ENCODE measurements at places on chromosomes 5 and 9.

DNA sequence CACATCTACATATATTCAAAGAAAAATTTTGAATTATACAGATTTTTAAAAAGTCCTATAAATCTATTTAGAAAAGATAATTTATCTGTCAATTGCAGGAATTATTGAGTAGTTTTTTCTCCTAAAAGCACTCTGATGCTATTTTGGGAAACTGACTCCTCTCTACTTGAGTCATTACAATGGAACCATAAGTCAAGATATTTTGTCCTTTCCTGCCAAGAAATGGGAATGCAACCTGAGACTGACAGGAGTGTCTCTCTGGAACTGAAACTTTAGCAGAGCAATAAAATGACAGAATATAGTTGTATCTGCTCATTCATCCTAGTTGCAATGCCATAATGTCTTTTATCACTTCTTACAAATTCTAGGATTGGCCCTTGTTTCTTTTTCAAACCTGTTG is 48.6 kb downstream of the CARTPT start:
- H3K4me3 ChIP-seq, result no peak overlapping the region

- no peak overlapping the region for H3K4me3 ChIP-seq
- DNase-seq, result no peak
- peaks cover 7% of the 10 kb centered on the region for H3K27me3 ChIP-seq
- no peak overlapping the region for H3K27ac ChIP-seq
- no peaks in the 10 kb centered on the region for H3K36me3 ChIP-seq
These were observed 106.7 kb upstream of the CPEB4 start for GRCh38 chr5:173781432-173781815.

DNA sequence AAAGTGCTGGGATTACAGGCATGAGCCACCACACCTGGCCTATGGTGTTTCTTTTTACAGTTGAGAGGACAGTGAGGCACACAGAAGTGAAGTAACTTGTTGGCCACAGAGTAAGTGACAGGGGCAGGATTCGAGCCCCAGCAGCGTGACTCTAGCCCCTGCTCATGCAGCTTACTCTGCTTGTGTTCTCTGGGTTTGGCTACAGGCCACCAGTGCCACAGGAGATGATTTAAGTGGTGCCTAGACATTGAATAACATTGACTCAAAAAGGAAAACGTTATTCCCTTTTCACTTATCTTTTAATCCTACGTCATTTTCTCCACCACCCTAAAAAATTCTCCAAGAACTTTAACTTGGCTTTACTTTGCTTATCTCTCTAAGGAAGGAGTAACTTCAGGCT is 61.4 kb downstream of the SNX24 start:
- DNase-seq, result no peak
- no peak overlapping the region for H3K4me3 ChIP-seq
- no peaks in the 10 kb centered on the region for H3K36me3 ChIP-seq

GRCh38 chr9:136860529-136860928 is 5.6 kb downstream of the EDF1 start:
- H3K4me3 ChIP-seq, result no peak overlapping the region
- H3K27me3 ChIP-seq, result peaks cover 14% of the 10 kb centered on the region
- no peak for DNase-seq

GRCh38 chr5:66818304-66818934 is 222.2 kb downstream of the MAST4 start:
- DNase-seq, result no peak
- H3K36me3 ChIP-seq, result no peaks in the 10 kb centered on the region
- H3K4me3 ChIP-seq, result no peak overlapping the region
- peaks cover 31% of the 10 kb centered on the region for H3K4me1 ChIP-seq
- no peaks in the 10 kb centered on the region for H3K27me3 ChIP-seq
- no peak overlapping the region for H3K27ac ChIP-seq

DNA sequence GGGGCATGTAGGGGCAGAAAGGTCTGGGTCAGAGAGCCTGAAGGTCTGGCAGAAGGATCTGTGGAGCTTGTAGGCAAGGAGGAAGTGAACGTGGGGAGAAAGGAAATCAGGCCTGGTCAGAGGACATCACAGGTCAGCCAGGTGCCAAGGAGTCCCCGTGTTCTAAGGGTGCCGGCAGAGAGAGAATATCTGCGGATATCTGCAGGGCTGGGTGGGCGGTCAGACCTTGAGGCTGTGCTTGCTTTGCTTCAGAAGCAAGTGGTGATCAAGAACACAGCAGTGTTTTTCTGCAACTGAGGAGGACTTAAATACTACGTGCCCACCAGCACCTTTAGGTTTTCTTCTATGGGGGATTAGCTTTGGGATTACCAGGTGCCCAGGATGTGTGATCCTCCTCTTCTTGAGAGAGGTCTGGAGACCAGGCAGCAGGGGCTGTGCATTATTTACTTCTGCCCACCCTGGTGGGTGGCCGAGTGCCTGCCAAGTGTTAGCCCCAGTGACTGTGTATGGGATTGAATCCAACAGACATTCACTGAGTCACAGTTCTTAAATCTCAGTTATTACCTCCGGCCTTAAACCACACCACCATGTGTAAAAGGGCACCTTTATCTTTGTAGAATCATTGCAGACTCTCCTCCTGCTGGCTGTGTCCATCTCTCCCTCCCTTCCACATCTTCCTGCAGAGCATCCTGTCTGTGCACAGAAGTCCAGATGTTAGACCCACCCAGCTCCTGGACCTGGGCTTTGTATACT is 12.5 kb upstream of the SHB start:
- peaks cover 23% of the 10 kb centered on the region for H3K4me1 ChIP-seq
- no peak for DNase-seq
- no peak overlapping the region for H3K27ac ChIP-seq
- H3K27me3 ChIP-seq, result peaks cover 8% of the 10 kb centered on the region

DNA sequence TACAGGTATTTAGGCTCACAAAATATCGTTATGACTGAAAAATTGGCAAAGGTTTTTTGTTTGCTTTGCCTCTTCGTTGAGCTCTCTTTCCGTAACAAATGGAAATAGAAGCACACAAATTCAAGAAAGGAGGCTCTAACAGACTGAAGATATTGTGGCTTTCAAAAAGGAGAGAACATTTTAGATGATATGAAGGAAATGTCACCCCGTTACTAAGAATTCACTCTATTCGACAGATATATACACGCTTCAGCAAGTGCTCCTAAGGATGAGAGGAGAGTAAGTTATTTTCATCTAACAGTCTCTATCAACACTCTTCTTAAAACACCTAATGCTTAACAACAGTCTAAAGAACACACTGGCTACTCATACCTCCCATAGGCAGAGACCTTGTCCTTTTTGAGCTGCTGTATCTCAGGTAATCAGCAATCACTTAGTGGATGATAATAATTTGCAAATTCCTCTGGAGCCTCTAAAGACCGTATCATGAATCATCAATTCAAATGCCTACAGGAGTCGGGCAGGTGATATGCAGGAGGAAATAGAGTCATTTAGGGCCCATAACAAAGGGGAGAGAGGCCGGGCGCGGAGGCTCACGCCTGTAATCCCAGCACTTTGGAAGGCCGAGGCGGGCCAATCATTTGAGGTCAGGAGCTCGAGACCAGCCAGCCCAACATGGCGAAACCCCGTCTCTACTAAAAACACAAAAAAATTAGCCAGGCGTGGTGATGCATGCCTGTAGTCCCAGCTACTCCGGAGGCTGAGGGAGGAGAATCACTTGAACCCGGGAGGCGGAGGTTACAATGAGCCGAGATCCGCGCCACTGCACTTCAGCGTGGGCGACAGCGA is 1.4 kb upstream of the HSDL2 start:
- DNase-seq, result no peak
- H3K27ac ChIP-seq, result peak overlapping the region; percentile 9
- H3K36me3 ChIP-seq, result peaks cover 6% of the 10 kb centered on the region
- peaks cover 2% of the 10 kb centered on the region for H3K27me3 ChIP-seq

- DNase-seq, result peak; percentile 47
- H3K36me3 ChIP-seq, result no peaks in the 10 kb centered on the region
- H3K4me1 ChIP-seq, result no peaks in the 10 kb centered on the region
- no peaks in the 10 kb centered on the region for H3K27me3 ChIP-seq
- no peak overlapping the region for H3K4me3 ChIP-seq
These were observed 117.4 kb upstream of the RORB start for GRCh38 chr9:74379718-74380117.

- H3K4me3 ChIP-seq, result peak overlapping the region; percentile 88
- peaks cover 33% of the 10 kb centered on the region for H3K4me1 ChIP-seq
- H3K27me3 ChIP-seq, result peaks cover 4% of the 10 kb centered on the region
- no peaks in the 10 kb centered on the region for H3K36me3 ChIP-seq
These were observed 1.3 kb downstream of the SHC3 start for GRCh38 chr9:89177012-89177943.

Measured in endothelial cell (in vitro differentiated cells).